ENCODE measurements at places on chromosomes 6 and 20.

- DNase-seq = no peak
Measured at GRCh38 chr20:55567826-55568225, 437.5 kb downstream of the CBLN4 start.

DNA sequence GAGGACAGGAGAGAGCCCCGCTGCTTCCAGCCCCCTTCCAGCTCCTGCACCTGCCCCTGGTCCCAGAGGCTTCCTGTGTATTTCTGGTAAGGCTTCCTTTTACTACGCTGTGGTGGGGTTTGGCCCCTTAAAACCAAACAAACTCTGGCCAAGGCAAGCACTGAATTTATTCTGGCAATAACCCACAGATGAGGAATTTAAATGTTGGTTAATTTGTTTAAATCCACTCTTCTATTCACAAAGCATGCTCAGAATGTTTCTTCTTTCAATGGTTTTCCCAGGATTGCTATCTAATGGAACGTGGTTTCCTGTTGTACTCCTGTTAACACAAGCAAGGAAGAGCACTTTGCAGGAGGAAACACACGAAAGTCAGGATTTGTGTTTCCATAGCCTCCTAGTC is 236.5 kb upstream of the FOXQ1 start:
- no peak for DNase-seq

GRCh38 chr6:127190552-127190951 is 72.1 kb downstream of the RSPO3 start:
- DNase-seq = no peak

DNA sequence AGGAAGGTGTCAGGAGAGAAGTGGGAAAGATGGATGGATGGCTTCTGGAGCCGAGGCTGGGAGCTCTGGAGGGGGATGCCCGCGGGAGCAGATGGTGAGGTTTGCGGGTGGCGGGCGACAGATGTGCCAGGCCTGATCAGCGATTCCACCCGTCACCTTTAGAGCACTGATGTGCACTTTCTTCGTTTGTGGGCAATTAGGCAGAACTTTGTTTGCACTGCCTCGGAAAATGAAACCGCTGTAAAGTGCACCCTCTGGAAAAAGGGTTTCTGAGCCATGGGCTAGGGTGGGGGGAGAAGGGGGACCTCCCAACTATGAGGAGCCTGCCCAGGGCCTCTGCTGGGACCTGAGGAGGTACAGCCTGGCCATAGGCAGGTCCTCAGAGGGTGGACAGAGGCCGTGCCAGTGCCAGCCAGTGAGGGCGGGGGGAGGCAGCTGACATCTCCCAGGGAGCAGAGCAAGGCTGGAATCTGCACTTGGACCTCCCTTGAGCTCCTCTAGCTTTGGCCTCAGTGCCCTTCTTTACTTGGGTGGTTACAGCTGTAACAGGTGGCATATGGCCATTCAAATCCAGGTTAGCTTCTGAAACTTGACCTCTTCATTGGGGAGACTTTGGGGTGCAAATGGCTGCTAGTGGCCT is 58.7 kb downstream of the CD40 start:
- DNase-seq = no peak

DNA sequence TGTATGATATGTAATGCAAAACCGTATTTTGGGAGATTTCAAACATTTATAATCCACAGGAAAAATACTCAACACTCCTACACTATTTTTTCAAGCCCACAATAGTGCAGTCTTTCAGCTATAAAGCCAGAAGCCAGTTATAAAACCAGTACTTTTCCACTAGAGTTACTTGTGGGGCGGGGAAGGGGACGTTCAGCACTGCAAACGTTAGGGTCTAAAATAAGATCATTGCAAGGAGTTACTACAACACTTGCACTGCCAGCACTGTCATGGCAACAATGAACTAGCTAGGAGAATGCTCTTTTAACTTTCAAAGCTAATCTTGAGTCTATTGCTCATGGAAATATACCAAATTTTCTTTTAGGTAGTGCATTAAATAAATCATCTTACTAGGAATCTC is 14.7 kb downstream of the SESN1 start:
- no peak for DNase-seq

DNA sequence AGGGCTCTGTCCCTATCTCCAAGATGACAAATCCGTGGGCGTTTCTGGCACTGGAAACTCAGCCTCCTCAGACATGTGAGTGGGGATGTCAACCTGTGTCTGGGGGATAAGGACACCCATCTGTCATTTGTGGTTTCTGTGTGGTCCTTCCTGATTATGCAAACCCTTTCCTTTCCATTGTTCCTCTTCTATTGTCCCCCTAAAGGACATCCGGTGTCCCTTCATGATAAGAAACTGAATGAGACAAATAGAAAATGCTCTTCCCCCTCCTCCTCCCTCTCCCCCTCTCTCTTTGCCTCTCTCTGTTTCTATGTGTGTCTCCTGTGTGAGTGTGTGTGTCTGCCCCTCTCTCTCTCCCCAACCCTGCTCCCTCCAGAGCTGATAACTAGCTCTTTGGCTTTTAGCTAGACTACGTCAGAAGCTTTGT is 11.5 kb upstream of the GLP1R start:
- DNase-seq = no peak

DNA sequence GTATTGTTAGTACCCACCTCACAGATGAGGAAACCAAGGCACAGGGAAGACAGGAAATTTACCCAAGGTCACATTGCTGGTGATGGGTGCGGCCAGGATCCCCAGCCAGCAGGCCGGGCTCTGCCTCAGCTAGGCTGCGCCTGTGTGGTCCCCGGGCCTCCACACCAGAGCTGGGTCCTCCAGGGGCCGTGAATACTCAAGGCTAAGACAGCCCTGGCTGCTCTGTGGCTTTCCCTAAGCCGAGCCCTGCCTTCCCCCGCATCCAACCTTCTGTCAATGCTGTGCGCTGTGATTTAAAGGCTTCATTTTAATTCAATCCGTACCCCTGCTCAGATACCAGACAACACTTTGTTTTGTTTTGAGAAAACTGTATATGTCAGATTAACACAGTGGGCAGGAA is 246.7 kb downstream of the TTLL2 start:
- DNase-seq = no peak

- DNase-seq = no peak
Measured at GRCh38 chr6:90538278-90539046, 48.4 kb downstream of the MAP3K7 start.

DNA sequence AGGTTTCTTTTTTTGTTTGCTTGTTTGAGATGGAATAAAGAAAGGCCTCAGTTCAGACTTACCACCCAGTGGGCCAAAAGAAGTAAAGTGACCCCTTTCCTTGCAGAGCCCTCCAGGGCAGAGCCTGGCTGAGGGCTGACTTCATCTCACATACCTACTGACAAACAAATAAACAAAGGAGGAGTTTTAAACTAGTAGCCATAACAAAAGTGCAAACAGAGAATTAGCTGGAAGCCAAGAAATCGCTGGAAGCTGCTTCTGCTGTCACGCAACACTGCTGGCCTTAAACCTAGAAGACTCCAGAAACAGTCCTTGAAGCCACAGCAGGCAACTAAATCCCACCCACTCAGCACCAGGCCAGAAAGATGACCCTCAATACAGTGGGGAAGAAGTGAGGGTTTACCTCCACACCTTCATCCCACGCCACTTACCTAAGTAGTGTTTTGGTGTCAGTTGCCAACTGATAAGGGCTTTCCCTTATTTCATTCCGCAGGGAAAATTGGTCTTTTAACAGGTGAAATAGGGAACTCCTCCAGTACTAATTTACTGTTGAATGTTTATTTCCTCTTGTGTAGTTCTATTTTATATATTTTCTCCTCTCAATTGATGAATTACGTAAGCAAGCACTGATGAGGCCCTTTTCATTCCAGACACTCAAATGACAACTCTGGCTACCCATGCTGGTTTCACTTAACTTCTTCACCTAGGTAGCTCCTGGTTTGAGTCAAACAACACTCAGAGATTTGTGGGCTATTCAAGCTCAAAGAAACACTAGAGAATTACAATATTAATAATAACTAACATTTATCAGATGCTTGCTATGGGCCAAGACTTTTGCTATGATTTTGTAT is 46.2 kb downstream of the EDN1 start:
- DNase-seq = no peak

DNA sequence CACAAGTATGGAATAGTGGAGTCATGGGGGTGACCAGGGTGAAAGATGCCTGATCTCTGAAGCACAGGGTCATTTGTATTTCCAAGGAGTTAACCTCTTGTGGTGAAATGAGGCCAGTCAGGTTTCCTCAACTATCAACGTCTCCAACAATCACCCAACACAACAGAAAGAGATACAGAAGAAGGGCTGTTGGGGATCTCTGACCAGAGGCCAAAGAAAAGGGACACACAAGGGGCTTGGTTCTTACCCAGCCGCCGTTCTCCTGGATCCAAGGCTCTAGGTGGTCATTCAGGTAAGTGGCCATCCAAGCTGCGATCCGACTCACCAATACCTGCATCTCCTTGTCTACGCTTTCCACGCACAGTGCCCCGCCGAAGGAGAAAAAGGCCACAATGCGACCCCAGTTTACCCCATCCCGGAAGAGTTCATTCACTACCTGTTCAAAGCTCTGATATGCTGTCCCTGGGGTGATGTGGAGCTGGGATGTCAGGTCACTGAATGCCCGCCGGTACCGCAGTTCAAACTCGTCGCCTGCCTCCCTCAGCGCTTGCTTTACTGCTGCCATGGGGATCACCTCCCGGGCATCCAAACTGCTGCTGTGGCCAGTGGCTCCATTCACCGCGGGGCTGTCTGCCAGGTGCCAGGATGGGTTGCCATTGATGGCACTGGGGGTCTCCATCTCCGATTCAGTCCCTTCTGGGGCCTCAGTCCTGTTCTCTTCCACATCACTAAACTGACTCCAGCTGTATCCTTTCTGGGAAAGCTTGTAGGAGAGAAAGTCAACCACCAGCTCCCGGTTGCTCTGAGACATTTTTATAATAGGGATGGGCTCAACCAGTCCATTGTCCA is 1.0 kb downstream of the BCL2L1 start:
- no peak for DNase-seq

GRCh38 chr6:101294051-101294638 is 99.4 kb upstream of the GRIK2 start:
- DNase-seq = no peak

GRCh38 chr6:144993870-144994269 is 708.7 kb downstream of the UTRN start:
- no peak for DNase-seq

DNA sequence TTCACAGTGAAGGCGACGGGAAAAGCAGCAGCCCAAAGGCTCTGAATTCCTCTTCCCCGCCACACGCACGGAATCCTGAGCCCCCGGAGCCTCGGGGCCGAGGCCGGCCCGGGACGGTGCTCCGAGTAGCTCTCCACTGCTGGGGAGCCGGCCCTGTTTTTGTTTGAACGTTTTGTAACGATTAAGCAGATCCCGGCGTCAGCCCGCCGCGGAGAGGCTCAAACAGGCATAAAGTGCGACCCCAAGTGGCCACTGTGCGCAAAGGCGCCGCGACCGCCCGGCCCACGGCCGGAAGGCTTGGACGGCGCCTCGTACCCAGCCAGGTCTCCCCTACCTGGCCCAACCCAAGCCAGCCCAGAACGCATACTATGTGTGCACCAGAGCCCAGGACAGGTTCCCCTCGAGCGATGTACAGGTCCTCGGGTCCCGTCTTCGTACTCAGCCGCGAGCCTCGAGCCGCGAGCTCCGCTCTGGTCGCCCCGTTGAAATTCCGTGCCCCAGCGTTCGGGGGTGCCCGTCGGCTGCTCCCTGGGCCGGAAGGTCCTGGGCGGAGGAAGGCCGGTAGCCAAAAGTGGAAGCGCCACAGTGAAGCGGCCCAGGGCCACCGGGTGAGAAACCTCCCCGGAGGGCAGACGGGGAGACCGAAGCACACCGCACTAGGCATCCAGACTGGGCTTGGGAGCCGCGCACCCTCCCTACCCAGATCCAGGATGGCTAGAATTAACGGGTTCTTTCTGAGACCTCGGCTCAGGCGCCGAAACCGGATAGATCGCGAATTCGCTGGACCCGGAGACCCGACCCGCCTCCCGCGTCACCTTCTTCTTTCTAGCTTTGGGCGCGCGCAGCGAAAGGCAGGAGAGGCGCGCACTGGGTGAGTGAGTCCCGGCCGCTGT is 1.2 kb upstream of the MAFB start:
- peak; percentile 56 for DNase-seq

DNA sequence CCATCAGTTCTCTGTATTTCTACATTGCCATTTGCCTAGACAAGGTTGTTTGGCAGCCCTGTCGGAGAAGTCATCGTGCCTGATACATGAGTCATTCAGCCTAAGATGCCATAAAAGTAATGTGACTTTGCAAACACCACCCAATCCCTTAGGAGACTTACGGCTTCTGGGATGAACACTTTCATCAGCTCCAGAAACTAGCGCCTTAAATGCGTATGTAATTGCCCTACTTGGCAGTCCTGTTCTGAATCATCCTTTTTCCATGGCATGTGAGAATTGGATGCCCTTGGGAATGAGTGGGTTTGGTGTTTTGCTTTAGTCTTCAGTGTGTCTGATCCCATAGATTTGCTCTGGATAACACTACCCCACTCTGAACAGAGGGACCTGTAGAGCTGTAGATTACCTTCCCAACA is 158.5 kb downstream of the SASH1 start:
- DNase-seq = no peak

- no peak for DNase-seq
Measured at GRCh38 chr6:46015119-46015968, at the start of gene CLIC5. CLIC5 (minus strand) TSS chr6:46015860; CDS start chr6:46015542, 318 bp downstream.
